ENCODE measurements at places on chromosomes 16 and 17.

- DNase-seq: no peak
Observed at GRCh38 chr17:31581491-31581890, 190.0 kb downstream of the RAB11FIP4 start.

GRCh38 chr16:66354034-66354909 is 12.2 kb upstream of the CDH5 start:
- DNase-seq: no peak

DNA sequence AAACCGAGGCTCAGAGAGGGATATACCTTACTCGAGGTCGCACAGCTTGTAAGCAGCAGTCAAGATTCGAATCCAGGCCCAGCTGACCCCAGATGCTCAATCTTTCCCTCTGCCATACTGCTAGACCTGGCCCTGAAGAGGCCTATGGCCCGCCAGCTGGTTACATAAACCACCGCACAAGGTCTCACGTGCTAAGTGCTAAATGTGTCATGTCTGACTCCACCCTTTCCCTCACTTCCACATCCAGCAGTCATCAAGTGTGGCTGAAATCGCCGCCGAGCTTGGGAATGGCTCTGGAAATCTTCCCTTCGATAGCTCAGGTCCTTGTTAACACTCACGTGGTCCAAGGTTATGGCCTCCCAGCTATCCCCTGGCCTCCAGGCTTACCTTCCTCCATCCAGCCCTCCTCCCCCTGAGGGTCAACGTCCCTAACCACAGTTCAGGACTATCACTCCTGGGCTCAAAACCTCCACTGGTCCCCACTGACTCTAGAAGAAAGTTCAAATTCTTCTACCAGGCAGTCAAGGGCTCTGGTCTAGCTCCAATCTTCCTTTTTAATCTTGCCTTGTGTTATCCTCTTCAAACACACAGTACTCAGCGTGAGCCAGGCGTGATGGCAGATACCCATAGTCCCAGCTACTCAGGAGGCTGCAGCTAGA is 3.5 kb downstream of the ZBTB4 start:
- DNase-seq: peak; percentile 56

GRCh38 chr16:67537270-67537635 is 8.6 kb downstream of the RIPOR1 start:
- peak; percentile 82 for DNase-seq

DNA sequence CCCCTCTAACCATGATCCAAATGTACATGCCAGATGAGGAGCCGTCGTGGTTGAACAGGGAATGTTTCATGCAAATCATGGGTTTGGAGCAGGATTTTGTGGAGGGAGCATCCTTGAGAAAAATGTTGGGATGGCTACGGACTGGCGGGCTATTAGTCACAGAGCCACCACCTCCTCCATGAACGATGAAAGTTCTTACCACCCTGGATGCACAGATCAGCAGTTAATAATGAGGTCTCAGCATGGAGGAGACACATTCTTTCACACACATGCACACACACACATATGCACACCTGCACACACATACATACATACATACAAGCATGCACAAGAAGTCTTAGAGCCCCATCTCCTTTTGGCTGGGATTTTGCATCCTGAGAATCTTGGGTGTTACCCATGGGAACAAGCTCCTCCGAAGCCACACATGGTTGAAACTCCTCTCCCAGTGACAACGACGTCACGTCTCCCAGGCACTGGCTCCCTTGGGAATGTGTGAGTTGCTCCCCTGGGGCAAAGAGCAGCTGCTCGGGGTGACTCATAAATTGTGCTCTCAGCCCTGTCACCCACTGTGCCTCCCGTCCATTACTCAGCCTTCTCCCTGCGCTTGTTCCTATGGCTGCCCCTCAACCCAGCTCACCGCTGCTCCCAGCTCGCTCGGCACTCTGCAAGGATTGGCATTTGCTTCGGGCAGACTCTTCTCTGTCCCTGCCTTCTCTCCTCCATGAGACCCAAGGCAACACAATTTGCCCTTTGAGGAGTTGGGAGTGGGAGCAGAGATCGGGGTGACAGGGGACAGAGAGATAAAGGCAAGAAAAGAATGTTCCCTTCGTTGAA is 344.6 kb downstream of the SOX9 start:
- no peak for DNase-seq

- DNase-seq: peak; percentile 33
Observed at GRCh38 chr16:62805221-62805857, 769.1 kb upstream of the CDH8 start.

DNA sequence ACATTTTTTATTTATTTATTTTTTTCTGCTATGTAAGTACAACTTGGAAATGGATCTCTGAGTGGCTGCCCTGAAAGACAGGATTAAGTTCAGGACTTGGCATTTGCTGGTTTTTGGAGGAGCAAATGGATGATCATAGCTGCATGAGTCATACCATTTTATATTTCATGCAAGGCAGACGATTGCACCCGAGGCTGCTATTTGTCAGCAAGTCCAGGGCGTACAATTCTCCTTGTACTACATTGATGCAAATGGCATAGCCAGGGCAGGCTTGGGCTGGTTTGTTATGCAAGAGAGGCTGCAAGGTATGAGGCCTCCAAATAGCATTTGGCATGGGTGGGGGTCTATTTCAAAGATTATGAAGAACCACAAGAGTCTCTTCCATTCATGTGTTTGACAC is 81.2 kb upstream of the CACNG3 start:
- no peak for DNase-seq

GRCh38 chr17:31609996-31610910 is 218.8 kb downstream of the RAB11FIP4 start:
- DNase-seq: no peak

DNA sequence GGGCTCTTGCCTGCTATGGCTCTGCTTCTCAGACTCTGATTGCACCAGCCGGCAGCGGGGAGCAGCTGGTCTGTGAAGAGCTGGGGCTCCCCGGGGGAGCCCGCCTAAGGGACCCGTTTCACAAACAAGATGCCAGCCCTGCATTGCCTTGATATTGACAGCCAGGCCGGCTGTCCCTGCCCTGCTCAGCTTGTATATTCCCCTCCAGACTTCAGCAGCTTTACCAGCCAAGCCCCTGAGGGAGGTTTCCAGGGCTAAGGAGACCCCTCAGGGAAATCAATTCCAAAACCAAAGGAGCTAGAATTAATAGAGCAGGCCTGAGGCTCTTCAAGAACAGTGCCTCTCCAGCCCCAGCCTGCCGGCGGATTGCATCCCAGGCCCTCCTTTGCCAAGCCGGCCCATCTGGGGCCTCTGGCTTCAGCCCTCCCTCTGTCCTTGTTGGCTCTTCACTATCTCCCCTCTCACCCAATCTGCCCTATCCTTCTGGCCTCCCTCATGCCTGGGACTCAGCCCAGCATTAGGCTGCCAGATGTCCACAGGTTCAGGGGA is 5.7 kb downstream of the CALB2 start:
- DNase-seq: no peak

DNA sequence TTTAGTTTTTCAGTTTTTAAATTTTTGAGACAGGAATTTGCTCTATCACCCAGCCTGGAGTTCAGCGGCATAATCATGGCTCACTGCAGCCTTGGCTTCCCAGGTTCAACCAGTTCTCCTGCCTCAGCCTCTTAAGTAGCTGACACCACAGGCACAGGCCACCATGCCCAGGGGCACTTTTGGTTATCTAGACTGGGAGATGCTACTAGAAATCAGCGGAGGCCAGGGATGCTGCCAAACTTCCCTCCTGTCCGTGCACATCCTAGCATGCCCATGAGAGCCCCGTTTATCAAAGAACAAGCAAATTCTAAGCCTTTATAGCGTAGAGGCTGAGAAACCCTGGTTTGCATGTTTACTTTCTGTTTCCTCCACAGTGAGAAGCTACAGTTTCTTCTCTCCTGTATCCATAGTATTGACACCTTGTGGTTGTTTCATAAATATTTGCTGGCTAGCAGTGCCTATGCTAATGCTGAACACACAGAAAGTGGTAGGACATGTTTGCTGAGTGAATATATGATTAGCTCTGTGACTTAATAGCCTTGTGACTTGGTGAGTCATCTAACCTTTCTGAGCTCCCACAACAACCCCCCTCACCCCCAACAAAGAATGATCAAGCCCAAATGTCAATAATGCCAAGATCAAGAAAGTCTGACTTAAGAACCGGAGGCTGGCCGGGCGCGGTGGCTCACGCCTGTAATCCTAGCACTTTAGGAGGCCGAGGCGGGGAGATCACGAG is 39.2 kb upstream of the MAF start:
- no peak for DNase-seq

GRCh38 chr17:7750321-7750821 is 32.8 kb downstream of the DNAH2 start:
- DNase-seq: no peak

- DNase-seq: peak; percentile 87
Observed at GRCh38 chr17:62652251-62653001, 25.0 kb downstream of the MRC2 start.

- no peak for DNase-seq
Observed at GRCh38 chr17:11692688-11693087, 94.4 kb downstream of the DNAH9 start.

- no peak for DNase-seq
Observed at GRCh38 chr16:70378869-70379493, 32.3 kb downstream of the DDX19A start.

GRCh38 chr16:35559911-35560636 is 2100.7 kb downstream of the TP53TG3F start:
- no peak for DNase-seq

GRCh38 chr17:4555873-4556759 is 932 bp upstream of the MYBBP1A start:
- DNase-seq: peak; percentile 17

- no peak for DNase-seq
Observed at GRCh38 chr16:19994466-19995170, 79.1 kb downstream of the GPR139 start.

Data from femur (tissue), 1 donor.